Activated T-helper 9 cell treated with anti-CD3 and anti-CD28 coated beads, Interleukin-2, amount 50 U/mL, for 16 hours (primary cell): ENCODE measurements at places on chromosomes 12 and 14.

GRCh38 chr12:22410486-22410885 lies 76.0 kb upstream of the ST8SIA1 start:
- DNase-seq: no peak

DNA sequence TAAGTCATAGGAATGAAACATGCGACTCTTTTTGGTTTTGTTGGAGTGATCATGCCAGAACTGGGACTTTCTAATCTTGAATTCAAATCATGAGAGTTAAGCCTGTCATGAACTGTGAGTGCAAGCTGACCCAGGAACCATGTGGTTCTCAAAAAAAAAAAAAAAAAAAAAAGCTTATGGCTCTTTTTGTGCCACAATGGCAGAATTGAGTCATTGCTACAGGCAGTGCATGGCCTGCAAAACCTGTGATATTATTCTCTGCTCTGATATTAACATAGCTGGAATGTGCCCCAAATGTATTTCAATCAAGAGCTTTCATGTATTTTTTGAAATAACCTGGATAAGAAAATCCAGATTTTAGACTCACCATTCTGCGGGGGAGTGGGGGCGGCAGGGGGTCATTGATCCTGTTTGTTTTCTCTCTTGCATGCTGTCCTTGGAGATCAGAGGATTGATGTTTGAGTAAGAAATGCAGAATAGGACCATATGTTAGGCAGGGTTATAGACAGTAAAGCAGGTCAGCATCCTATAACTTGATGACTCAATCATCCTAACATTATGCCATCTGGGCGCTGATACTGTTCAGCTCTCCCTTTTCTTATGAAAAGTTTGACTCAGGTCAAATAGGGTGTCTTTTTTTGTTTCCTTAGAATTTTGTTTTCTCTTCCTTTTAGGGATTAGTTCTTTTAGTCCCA lies 797.4 kb downstream of the DIO2 start:
- DNase-seq: no peak

- no peak for DNase-seq
These were observed 152.7 kb downstream of the ADGRD1 start for GRCh38 chr12:131106349-131106941.

DNA sequence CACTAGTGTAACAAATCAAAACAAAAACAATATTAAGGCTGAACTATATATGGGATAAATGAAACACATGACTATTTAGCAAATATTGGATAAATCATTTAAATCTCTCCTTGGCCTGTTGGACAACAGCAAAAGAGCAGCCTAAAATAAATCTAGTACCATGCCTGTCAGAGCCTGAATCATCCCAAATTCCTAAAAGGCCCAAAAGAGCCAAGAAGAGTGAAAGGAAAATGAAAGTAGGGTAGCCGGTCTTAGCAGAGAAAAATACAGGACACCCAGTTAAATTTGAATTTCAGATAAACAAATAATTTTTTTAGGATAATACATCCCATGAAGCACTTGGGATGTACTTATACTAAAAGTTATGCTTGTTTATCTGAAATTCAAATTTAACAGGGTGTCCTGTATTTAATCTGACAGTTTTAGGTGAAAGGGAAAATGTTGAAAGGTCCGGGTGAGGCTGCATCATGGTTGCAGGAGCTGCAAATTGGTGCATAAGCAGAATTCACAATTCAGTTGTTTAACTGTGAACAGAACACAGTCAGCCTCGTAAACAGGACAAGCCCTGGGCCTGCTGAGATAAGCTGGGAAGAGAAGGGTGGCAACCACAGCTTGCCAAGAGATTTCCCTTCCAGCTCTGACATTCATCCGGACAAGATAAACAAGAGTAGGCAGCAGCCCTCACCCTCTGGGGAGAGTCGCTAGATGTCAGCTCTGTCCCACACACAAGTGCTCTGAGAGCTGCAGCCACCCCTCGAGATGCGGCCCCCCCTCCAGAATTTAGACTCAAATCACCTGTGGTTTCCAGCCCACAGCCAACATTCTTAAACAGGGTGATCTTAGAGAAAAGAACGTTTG lies 30.3 kb downstream of the DMAC2L start:
- DNase-seq: no peak

GRCh38 chr14:102717276-102717675 lies 60.0 kb upstream of the TRAF3 start:
- no peak for DNase-seq

DNA sequence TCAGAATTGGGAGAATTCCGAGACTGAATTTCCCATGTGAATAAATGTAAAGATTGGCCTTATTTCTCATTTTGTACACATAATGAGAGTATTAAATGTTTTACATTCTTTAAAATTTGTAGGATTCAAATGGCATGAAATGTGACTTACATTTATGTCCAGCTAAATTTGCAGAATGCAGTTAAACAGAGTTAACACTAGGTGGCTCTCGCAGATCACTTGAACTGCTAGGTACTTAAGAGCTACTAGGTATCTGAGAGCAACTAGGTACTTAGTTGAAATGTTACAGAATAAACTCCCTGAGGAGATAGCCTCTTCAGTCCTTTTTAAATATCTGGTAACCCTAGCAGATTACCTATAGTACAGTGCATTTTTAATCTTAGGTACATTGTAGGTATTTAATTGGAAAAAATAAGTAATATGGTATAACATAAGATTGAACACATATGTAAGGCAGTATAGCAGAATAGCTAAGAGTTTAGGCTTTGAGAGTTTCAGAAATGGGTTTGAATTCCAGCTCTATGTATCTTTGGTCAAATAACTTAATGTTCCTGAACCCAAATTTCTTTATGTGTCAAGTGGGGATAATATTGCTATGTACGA lies 73.8 kb downstream of the KIAA0586 start:
- DNase-seq: no peak

DNA sequence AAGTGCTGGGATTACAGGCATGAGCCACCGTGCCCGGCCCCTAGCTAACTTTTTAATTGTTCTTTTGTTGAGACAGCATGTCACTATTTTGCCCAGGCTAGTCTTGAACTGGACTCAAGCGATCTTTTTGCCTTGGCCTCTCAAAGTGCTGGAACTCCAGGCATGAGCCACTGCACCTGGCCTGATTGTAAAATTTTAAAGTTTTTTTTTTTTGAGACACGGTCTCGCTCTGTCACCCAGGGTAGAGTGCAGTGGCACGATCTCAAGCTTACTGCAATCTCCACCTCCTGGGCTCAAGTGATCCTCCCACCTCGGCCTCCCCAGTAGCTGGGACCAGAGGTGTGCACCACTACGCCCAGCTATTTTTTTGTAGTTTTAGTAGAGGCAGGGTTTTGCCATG lies 79.1 kb upstream of the SINHCAF start:
- DNase-seq: no peak

DNA sequence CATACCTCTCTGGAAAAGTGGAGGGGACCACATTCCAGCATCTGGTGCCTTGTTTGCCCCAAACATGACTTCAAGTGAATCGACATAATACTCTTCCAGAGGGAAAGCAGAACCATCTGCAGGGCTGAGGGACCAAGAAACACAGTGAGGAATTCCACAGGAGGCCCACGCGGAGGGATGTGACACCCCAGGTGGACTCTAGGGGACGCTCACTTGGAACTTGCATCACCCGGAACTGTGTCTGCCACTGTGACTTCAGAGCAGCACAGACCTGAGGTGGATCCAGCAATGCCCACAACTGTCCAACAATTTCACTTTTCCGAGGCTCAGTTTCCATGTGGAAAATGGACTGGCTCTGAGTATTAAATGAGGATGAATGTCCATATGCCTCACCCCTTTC lies 14.3 kb upstream of the CLMN start:
- DNase-seq: no peak

- peak; percentile 53 for DNase-seq
These were observed 4.6 kb downstream of the MTRFR start for GRCh38 chr12:123237646-123238329.

- no peak for DNase-seq
These were observed 261.5 kb downstream of the FOXN3 start for GRCh38 chr14:89155491-89155890.

GRCh38 chr14:72723858-72724530 lies 169.9 kb downstream of the DPF3 start:
- DNase-seq: no peak

GRCh38 chr12:54306925-54307741 lies 6.3 kb upstream of the NFE2 start:
- DNase-seq: no peak

GRCh38 chr12:83123039-83123438 lies 436.3 kb downstream of the TMTC2 start:
- no peak for DNase-seq

DNA sequence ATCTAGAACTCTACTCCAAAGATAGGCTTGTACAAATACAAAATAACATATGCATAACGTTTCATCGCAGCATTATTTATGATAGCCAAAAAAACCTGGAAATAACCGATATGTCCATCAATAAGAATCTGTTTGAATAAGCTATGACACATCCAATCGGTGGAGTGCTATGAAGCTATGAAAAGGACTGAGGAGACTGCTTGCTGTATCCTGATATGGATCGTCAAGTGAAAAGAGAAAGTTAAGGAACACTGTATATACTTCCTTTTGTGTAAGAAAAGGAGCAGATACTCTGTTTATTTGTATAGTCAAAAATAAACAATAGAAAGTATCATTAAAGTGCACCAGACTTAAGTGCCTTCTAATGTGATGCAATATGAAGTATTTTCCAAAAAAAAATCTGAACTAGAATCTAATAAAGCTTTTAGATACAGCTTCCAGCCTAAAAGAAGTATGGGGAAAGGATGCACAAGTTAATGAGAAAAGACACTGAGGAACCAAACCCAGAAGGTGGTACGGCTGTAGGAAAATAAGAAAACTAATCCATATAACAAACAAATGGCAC lies 645 bp upstream of the KLHDC1 start:
- DNase-seq: no peak

GRCh38 chr12:45966486-45966885 lies 23.9 kb downstream of the SCAF11 start:
- no peak for DNase-seq

DNA sequence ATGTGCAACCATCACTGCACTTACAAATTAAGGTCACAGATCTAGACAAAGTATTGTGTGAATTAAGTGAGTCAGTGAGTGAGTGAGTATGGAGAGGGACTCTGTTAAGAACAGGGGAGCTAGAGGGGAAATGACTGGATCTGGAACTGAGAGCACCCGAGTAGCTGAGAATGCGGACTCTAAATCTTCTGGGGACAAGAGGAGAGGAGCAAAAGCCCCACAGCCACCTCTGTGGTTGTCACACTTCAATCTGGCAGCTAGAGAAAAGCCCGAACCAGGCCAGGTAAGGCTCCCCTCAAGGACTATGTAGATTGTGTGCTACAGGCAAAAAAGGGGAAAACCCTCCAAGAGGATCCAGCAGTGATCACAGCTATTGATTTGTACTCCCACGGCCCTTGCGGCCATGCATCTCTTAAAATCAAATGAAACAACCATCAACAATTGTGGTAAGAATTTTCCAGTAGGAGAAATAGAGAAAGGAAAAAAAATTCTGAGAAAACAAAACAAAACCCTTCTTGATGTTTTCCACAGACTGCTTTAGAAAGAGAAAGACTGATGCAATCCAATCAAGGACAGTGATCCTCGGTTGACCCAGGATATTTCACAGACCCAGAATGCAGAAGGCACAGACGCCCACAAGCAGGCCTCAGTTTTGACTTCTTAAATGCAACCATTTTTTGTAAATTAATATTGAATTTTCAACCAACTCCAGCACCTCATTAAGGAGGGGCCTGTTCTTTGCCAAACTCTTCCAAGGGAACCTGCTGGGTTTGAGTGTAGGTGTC lies 109.6 kb downstream of the SLC38A6 start:
- DNase-seq: no peak

DNA sequence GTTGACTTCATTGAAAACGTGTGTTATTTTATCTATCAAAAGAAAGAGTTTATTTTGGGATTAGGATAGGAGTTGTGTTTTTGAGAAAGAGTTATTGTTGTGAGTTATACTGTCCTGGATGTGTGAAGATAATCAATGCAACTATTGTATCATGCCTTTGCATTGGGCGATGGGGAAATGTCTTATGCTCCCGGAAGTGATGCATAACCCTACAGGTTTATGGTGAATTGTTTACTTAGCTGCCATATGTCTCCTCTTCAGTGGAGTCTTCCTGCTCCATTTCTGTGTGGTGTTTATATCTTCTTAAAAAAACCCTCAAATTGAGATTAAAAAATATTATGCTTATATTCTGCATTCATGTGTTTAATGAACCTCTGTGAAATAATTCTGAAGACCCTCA lies 6.5 kb downstream of the PDE3A start:
- DNase-seq: no peak

GRCh38 chr14:97697772-97698171 lies 900.6 kb downstream of the VRK1 start:
- no peak for DNase-seq

DNA sequence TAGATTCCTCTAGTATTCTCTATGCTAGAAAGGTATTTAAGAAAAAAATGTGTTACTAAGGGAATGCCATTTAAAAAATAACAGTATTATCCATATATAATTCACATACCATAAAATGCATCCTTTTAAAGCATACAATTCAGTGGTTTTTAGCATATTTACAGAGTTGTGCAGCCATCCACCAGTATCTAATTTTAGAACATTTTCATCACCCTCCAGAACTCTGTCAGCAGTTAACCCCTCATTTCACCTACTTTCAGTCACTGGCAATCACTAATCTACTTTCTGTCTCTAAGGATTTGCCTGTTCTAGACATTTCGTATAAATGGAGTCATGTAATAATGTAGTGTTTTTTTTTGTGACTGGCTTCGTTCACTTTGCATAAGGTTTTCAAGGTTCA lies 33.4 kb downstream of the TBC1D15 start:
- no peak for DNase-seq

GRCh38 chr14:96349286-96350075 lies 13.7 kb downstream of the ATG2B start:
- DNase-seq: no peak

DNA sequence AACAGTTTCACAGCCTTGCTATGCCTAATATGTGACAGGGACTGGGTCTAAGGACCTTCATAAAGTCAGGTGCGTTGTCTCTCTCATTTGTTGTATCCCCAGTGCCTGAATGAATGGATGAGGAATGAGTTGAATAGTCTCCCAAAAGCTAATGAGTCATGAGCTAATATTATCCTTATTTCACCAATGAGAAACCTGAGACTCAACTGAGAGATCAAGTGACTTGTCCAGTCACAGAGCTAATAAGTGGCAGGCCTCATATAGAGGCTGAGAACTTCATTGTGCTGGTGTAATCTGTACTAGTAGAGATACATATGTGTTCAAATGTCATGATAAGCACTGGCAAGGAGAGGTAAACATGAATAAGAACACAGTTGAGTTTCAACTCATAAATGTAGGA lies 612.4 kb downstream of the NRXN3 start:
- no peak for DNase-seq

GRCh38 chr12:110149086-110149660 lies 25.0 kb downstream of the IFT81 start:
- no peak for DNase-seq

DNA sequence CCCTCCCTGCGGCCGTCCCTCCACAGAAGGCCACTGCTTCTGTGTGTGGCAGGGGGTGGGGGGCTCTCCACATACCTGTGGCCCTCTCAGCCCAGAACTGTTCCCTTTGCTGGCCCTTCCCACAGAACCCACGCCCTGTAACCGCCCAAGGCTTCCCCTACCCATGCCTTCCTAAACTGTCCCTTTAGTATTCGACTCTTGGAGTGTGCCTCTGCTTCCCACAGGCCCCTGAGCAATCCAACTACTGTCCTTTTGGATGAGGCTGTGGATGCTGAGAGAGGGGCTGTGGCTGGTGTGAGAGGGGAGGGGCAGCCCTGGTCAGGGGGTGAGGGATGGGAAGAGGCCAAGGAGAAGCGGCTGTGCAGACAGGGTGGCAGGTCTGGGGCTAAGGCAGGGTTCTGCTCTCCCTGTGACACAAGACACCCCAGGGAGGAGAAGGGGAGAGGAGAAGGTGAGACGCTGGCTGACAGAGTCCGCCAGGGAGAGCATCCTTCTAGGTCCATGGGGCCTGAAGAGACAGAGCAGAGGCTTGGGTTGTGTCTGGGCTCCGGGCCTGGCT lies 46.0 kb downstream of the DLK1 start:
- no peak for DNase-seq
